Neural crest cell (in vitro differentiated cells): ENCODE measurements at places on chromosomes 2 and 18.

GRCh38 chr2:61928826-61929461 is 23.5 kb downstream of the COMMD1 start:
- DNase-seq = no peak

DNA sequence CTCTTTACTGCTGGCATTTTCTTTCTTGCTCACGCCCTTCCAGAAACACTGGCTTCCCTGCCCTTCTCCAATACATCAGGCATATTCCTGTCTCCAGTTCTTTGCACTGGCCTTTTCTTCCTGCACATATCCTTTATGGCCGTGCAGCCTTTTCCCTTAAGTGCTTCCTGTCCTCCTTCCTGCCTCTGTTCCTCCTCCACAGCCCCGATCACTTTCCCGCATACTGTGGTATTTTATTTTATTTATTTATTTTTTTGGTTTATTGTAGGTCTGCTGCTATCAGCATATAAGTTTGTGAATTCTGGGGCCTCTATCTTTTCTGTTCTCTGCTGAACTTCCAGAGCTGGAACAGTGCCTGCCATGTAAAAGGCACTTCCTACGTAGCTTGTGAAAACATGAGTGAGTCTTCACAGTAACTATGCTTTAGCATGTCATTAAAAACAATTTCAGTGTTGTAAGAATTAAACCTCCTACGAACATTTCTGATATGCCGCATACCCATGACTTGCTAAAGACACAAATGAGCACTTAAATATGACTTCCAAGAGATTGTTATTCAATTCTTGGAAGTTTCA is 289.1 kb downstream of the TRIB2 start:
- DNase-seq = no peak

DNA sequence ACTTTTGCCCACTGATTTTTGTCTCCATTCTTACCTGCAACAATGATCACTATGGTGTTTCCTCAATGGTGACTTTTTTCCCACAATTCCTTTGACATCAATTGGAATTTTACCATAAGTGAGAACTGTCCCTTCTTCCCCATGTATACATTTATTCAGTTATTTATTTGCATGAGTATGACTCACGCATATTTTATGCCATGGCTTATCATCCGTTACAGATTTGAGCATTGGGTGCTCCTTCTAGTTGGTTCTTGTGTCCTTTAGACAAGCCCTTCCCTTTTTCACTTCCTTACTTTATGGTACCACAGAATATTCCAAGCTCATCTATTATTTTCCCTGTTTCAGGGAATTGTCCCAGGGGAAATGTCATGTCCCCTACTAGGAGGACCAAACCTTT is 7.6 kb downstream of the COX5B start:
- DNase-seq = no peak

- DNase-seq = no peak
Observed at GRCh38 chr2:218180467-218181114, 13.8 kb upstream of the CXCR1 start.

DNA sequence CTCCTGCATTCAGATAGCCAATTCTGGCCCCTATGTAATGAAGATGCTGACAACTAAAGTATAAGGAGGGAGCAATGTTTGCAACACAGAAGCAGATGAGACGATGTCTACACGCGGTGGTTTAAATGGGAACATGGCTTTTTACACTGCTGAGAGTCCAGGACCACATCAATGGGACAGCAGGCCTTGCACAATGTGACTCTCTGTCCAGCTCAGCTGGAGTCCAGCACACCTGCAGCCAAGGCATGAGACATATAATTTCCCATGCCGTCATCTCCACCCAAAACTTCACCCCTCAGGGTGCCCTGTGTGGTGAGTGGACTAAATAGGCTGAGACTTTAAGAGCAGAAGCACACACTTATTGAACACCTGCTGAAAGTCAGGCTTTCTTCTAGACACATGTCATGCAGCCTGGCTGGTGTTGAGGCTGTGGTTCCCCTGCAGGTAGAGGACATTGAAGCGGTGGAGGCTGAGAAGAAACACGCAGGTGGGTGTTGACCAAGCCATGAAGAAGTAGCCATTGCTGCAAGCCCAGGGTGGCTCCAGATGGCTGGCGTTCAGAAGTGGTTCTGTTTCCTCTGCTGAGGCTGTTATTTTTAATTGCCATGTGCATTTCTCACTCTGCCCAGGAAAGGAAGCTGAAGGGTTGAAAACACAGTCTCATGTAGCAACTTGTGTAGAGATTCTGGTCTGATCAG is 345.6 kb downstream of the MYCN start:
- no peak for DNase-seq

- no peak for DNase-seq
Observed at GRCh38 chr18:911486-911885, 6.8 kb downstream of the ADCYAP1 start.

GRCh38 chr2:101307950-101308431 is 510 bp downstream of the RNF149 start:
- peak; percentile 14 for DNase-seq

DNA sequence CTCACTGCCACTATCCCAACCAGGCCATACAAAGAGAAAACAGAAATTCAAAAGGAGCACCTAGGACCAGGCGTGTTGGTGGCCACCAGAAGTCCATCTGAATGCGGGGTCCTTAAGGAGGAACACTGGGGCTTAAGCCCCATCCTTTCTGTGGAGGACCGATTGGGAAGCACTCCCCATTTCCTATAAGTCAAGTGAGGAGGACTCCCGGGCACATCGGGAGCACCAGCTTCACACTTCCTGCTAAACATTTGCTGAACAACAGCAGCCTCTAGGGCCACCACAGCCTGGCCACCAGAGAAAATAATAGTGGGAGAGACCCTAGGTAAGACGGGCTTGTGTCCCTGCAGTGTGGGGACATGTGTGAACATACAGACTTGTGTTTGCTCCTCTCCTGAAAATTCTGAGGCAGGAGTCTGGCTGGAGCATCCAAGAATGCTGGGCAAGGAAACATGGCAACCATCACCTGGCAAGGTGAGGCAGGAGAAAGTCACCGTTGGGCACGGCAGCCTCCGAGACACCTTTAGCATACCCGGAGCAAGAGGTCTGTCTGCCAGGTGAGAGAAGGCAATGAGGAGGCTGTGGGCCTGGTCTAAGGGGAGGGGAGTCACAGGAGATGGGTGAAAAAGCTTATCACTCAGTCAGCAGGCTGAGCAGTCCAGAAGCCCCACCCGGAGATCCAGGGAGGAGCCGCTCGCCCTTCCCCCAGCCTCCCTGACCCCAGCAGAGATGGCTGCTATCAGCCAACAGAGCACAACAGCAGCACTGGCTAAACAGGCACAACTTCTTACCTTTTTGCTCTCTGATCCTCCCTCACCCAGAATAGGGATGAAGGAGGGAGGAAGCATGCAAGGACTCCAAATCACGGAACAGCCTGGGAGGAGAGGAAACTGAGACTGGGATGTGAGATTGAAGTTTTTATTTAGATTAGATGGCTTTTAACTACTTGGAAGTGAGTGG is 282.3 kb downstream of the EIPR1 start:
- no peak for DNase-seq

GRCh38 chr18:60024345-60024744 is 124.5 kb downstream of the PMAIP1 start:
- no peak for DNase-seq

DNA sequence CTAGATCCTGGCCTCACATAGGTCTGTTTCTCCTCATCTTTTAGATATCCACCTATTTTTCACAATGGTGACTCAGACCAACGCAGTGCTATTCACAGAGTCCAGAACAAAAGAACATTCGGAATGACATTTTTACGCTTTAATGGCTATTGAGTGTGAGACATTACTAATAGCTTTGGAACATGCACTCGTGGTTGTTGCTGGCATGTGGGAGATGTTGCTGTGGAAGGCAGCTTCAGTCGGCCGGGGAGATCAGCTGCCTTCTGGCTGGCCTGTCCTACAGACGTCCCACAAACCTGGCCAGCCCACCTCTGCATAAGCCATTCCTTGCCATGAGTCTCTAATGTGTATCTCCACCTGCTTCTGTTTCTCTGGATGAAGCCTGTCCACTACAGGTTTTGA is 3.4 kb downstream of the MBP start:
- DNase-seq = no peak

DNA sequence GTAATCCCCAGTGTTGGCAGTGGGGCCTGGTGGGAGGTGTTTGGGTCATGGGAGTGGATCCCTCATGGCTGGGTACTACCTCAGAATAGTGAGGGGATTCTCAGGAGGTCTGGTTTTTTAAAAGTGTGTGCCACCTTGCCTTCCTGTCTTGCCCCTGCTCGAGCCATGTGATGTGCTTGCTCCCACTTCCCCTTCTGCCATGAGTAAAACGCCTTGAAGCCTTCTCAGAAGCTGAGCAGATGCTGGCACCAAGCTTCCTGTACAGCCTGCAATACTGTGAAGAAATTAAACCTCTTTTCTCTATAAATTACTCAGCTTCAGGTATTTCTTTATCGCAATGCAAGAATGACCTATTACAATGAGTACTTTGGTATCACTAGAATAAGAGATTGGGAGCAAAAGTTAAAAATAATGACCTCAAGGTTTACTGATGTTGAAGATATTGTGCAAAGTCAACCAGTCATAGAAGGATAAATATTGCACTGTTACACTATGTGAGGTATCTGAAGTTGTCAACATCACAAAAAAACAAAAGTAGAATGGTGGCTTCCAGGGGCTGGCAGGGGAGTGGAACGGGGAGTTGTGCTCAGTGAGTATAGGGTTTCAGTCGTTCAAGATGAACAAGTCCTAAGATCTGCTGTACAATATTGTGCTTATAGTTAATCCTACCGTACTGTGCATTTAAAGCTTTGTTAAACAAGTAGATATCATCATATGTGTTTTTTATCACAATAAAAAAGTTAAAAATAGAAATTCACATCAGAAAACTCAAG is 938.3 kb upstream of the CNTNAP5 start:
- DNase-seq = no peak

DNA sequence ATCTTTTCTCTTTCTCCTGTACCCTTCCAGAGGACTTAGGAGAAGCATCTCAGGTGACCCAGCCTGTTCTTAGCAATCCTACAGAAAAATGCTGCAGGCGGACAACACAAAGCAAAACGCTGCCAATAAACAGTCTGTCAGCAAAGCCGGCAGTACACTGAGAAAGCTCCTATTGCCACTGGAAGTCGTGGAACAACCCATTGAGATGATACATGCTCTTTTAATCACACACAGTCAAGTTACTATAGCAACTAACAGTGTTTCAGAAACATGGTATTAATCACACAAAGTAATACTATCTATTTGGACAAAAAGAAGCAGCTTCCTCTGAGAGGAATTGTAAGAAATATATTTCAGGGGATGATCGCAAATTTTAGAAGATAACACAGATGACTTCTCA is 10.5 kb downstream of the CTLA4 start:
- no peak for DNase-seq
